ENCODE measurements at places on chromosomes 16 and 17.

DNA sequence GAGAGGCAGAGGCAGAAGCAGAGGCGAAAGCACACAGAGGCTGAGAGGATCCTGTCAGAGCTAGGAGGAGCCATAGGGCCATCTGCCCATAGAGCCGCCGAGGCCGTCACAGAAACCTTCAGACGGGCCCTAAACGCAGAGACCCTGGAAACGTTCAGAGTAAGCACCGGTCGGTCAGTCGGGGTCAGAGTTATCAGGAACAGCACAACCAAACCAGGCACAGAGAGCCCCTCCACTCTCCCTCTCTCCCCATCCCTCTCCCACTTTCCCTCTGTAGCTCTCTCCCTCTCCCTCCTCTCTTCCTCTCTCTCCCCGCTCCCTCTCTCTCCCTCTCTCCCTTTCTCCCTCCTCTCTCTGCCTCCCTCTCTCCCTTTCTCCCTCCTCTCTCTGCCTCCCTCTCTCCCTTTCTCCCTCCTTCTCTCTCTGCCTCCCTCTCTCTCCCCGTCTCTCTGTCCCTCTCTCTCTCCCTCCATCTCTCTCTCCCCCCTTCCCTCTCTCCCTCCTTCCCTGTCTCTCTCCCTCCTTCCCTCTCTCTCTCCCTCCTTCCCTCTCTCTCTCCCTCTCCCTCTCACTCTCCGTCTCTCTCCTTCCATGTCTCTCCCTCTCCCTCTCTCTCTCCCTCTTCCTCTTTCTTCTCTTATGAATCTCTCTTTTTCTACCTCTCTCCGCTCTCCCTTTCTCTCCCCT, 138.9 kb downstream of the C16orf95 start:
- DNase-seq, result peak; percentile 15

DNA sequence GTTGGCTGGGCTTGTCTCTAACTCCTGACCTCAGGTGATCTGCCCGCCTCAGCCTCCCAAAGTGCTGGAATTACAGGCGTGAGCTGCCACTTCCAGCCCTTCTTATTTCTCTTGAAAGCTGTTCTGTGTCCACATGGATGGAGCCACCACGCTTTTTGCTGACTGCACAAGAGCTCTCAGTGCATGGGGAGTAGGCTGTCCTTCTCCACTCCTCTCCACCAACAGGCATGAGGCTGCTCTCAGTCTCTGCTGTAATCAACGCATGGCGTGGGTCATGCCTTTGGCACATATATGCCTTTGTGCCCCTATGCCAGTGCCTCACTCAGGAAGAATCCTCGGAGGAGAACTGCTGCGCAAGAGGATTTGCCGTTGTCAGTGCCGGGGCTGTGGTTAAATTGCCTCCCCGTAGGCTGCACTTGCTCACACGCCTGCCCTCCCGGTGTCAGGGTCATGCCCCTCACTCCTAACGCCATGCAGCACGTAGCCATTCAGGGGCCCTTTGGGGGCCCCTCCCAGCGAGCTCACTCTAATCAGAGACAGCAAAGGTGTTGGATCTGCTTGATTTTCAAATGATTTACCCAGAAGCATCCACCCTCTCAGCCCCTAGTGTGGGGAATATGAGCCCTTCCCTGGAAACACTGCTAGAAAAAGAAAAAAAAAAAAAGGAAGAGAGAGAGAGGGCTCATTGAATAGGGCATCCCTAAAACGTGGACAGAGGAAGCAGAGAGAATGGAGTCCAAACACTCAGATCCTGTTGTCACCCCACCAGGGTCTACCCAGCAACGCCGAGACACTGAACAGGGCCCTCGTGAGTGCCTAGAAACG, 47.5 kb upstream of the ZCCHC14 start:
- peak; percentile 24 for DNase-seq

DNA sequence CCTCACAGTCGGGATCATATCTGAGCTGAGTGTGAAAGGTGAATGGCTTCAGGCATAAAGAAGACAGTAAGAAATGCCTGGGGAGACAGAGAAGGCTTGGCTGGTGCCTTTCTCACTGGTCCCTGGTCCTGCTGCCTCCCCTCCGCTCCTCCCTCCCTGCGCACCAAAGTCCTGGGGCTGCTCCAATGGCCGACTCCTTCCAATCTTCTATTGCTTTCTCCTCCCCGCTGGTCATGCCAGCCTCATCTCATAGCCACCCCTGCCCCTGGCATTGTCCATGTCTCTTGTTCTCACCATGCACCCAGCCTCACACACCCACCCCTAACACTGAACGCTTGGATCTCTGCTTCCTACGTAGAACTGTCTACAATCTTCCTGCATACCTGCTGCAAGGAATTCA, 18.0 kb downstream of the TLE7 start:
- no peak for DNase-seq

- DNase-seq, result no peak
Observed at GRCh38 chr17:78769196-78769773, 12.8 kb downstream of the CYTH1 start.

DNA sequence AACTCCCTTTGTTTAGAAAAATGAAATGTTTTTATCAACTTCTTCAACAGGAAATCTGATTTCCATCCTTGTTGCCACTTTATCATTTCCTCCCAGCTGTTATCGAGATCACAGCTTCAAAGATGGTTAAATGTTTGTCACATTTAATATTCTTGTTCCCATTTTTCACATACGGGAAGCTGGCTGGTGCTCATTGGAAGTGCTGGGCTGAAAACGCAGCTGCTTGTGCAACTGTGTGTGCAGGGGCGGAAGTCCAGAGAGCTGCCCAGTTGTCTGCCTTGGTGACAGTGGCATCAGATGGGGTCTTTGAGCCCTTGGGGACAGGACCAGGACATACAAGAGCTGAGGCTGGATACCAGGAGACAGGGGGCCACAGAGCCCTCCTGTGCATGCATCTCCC, 549.2 kb upstream of the CDH11 start:
- no peak for DNase-seq

GRCh38 chr16:67350324-67350723, 23.7 kb downstream of the LRRC36 start:
- DNase-seq, result no peak

GRCh38 chr16:31107465-31107867, 720 bp upstream of the BCKDK start:
- peak; percentile 78 for DNase-seq

DNA sequence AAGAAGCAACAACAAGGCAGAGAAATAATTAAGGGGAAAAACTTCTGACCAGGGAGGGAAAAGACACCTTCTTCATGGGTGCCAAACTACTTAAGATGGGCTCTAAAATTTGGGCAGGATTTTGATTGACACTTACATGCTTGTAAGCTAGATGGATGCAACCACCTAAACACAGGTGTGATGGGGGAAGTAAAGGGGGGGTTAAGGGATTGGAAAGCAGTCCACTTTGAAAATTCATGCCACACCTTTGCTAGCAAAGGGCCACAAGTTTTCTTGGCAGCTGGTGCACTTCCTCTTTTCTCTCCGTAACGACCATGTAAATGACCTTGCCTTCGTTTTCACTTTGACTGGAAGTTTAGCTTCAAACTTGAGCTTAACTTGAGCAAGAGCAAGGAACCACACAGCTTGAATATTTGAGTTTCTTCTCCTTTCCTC, 14.3 kb upstream of the PRKAR1A start:
- peak; percentile 95 for DNase-seq

GRCh38 chr16:75296606-75297005, 45.2 kb upstream of the BCAR1 start:
- peak; percentile 60 for DNase-seq

DNA sequence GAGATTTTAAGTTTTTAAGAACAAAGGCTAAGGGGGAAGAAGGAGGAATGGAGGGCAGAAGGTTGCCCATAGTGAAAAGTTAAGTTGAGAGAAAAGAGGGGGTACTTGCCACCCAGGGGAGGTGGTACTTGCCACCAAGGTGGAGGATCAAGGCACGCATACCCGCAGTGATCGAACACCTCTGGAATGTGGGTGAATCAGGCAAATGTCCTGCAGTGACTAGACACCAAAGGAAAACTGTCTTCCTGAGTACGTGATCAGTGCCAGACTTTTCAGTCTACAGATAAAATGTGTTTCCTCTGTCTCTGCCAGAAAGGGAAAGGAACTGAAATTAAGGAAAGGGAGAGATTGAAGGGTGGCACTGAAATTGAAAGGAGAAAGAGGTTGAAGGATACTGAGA, 2285.3 kb downstream of the TP53TG3F start:
- DNase-seq, result no peak

DNA sequence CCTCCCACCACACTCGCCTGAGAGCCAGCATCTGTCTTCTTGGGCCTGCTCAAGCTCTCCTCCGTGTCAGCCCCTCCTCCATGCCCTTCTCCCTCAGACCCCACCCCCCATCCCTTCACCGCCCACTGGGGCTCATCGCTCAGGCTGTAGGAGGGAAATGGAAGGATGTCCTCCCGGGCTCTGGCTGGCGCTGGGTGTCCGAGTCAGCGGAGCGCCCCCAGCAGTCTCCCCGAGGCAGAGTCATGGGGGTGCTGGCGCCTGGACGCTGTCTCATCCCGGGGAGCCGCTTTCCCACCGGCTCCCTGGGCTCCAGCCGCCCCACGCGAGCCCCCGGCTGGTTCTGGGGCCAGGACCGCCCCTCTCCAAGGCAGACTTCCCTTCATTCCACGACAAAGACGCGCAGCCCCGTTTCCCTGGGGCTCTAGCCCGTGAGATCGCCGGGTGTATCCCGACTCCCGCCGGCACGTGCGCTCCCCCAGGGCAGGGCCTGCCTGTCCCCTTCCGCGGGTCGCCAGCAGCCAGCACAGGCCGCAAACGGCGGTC, 428 bp upstream of the ANTKMT start:
- peak; percentile 89 for DNase-seq

- peak; percentile 80 for DNase-seq
Observed at GRCh38 chr17:1229349-1229899, 40.8 kb upstream of the BHLHA9 start.

DNA sequence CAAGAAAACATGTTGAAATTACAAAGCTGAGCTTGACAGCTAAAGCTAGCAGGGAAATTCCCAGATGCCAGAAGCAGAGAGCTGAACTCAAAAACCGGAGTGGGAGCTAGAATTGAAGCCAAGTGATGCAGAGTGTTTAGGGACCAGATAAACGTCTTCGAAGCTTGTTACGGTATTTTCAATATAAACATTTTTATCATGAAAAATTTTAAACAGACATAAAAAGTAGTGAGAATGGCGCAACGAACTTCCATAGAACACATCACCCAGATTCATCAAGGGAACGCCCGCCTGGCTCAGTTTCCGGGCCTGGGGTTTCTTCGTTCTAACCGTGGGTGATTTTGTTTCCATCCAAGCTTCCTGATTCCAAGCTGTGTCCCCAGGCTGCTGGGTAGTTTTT, 18.1 kb downstream of the SPNS2 start:
- no peak for DNase-seq

- DNase-seq, result no peak
Observed at GRCh38 chr16:2663553-2664546, 18.5 kb upstream of the KCTD5 start.

DNA sequence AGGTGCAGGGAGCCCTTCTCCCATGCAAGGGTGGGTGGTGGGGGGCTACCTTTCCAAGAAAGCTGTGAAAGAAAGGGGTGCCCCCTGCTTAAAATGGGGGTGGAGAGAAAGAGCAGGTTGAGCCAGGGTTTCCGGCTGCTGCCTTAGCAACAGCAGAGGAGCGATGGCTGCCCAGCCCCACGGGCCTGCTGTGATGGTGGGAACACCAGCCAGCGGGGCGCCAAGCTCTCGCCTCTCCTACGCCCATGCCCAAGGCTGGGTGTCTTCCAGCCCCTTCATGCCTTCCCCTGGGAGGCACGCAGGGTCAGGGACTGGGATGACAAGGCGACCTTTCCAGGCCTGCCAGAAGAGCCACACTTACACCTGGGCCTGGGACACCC, 3.0 kb downstream of the FMNL1 start:
- peak; percentile 20 for DNase-seq

DNA sequence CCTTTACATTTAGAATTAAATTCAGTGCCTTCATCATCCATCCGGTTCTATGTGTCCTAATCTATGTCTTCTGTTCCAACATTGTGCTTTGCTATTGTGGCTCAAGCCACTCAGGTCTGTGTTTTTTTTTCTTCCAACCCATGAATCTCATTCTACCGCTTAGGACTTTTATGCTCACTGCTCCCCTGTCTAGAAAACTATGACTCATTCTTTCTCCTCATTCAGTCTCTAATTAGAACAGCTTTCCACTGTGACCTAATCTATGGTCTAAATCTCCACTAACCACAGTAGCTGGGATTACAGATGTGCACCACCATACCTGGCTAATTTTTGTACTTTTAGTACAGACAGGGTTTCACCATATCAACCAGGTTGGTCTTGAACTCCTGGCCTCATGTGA, 418.7 kb downstream of the KCNJ2 start:
- no peak for DNase-seq

GRCh38 chr16:50495673-50496072, 52.5 kb upstream of the NKD1 start:
- DNase-seq, result no peak

DNA sequence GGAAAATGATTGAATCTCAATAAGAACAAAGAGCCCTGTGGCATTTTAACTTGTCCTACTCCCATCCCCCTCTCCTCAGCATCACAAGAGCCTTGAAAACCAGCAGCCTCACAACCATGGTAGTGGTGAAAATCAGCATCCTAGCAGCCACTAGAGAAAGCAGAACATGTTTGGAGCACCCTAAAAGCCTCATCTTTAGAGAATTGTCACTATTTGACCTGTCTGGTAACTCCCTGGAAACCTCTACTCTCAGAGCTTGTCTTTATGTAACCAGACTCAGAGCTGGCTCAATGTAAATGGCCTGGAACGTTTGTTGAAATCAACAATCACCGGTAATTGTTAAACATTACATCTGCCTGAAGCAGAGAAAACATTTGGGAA, 70.8 kb downstream of the MMD start:
- DNase-seq, result no peak

DNA sequence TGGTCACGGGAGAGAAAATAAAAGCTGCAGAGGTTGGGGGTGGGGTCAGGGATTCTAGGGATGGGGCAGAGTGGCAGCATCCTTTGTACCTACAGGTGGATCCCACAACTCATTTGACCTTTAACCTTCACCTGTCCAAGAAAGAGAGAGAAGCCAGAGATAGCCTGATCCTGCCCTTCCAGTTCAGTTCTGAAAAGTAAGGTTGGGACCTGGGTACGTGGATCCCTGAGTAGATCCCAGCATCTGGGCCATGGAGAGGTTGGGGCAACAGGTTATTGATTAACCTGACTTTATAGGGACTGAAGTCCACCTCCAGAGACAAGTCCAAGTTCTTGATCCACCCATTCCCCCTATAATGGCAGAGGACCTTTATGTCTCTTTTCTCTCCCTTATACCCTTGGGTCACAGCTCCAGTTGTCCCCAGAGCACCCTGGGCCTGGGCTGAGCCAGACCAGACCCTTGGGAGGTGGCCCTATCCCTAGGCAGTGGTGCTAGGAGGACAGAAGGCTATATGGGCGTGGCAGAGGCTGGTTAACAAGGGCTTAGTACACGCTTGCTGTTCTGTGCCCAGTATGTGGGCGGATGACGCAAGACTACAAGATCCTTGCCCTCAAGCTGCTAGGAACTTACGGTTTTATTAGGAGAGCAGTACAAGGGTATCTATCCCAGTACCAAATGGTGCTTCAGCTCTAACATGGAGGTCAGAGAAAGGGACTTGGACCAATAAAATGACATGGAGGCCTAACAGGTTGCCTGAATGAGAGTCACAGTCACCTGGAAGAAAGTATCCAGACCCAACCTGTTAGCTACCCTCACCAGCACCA, 3.3 kb downstream of the CLDN7 start:
- DNase-seq, result no peak
